Left ventricle myocardium inferior (tissue), 1 donor: ENCODE measurements at places on chromosomes 5 and 9. TPM values are rescaled to one million over a fixed set of nuclear protein-coding genes. Genes with fewer than 3 reads are reported as not detected.

Gene SOWAHA
- total RNA-seq = not detected

Gene TRIM23
- 19.1 TPM for total RNA-seq

DNA sequence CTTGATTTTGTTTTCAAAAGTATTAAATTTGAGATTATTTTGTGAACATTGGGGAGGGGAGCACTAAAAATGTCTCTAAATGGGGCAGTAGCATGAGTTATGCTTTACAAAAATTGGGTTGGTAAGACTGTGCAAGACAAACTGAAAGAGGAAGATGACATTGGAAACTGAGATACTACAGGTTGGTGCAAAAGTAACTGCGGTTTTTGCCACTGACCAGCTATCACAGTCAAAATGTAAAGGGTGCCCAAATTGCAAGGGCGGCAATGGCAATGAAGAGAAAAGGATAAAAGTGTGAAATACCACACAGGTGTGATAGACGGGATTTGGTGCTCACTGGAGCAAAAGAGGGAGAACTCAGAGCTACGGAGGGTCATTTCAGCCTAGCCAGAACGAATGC lies 124.0 kb downstream of the FANCC start:
- H3K27ac ChIP-seq = no peak overlapping the region
- no peaks in the 10 kb centered on the region for H3K36me3 ChIP-seq
- H3K4me3 ChIP-seq = no peak overlapping the region
- DNase-seq = no peak

Gene SNCAIP
- total RNA-seq = 1.4 TPM

Gene CCL27
- total RNA-seq = 0.41 TPM

DNA sequence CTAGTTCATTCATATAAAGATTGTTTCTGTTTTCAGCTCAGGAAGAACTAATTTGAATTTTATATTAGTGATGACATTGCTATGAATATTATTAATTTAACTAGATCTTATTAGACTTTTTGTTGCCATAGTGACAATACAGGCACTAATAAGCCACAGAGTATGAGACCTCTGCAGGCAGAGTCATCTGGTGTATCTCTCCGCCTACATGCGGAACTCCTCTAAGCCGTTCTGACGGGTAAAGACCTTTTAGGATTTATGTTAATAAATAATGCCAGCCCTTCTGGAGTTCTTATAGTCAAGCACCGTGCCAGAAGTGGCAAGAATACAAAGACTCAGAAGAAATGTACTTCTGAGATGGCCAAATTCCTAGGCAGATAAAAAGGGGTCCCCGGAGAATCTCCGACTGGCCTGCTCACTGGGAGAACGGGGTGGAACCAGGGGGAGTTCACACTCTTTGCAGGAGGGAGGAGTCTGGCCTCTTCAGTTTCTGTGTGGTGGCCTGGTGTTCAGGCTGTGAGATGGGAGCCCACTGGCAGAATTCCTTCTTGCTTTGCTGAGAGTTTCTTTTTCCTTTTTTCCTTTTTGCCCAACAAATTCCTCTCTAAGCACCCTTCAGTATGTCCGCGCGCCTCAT lies 85.1 kb upstream of the IL12B start:
- no peaks in the 10 kb centered on the region for H3K27me3 ChIP-seq
- no peak overlapping the region for H3K27ac ChIP-seq

DNA sequence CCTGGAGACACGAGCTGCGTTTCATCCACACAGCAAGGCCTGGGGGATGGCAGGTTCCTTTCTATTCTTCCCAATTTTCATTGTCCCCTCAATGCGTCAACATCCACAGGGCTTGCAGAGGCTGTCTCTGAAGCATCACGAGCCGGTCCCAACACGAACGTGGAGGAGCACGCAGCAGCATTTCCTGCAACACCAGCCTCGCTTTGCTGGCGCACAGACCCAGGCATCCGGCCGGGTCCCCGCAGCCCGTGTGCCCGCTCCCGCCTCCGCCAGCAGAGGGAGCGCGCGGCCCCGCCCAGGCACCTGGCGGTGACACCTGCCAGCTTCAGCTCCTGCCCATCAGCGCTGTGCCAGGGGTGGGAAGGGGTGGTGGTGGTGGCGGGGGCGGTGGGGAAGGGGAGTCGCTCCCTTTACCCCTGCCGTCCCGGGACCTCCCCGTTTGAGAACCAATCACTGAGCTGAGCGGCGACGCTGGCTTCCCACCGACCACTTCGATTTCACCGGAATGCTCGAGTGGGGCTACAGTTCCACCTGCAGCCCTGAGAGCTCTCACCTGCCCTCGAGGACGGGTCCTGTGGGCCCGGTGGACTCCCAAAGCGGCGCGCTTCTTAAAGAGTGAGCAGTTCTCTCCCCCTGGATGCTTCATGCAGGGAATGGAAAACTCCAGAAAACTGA lies 464.5 kb downstream of the ICE1 start:
- no peaks in the 10 kb centered on the region for H3K36me3 ChIP-seq
- H3K4me3 ChIP-seq = no peak overlapping the region
- H3K27me3 ChIP-seq = peaks cover 30% of the 10 kb centered on the region
- H3K4me1 ChIP-seq = no peaks in the 10 kb centered on the region
- H3K27ac ChIP-seq = no peak overlapping the region

GRCh38 chr5:36763454-36763853 lies 113.1 kb upstream of the NIPBL start:
- no peaks in the 10 kb centered on the region for H3K36me3 ChIP-seq
- H3K27me3 ChIP-seq = peaks cover 8% of the 10 kb centered on the region
- DNase-seq = no peak
- no peaks in the 10 kb centered on the region for H3K4me1 ChIP-seq
- no peak overlapping the region for H3K4me3 ChIP-seq
- H3K27ac ChIP-seq = no peak overlapping the region

Gene PCA3
- not detected for total RNA-seq

DNA sequence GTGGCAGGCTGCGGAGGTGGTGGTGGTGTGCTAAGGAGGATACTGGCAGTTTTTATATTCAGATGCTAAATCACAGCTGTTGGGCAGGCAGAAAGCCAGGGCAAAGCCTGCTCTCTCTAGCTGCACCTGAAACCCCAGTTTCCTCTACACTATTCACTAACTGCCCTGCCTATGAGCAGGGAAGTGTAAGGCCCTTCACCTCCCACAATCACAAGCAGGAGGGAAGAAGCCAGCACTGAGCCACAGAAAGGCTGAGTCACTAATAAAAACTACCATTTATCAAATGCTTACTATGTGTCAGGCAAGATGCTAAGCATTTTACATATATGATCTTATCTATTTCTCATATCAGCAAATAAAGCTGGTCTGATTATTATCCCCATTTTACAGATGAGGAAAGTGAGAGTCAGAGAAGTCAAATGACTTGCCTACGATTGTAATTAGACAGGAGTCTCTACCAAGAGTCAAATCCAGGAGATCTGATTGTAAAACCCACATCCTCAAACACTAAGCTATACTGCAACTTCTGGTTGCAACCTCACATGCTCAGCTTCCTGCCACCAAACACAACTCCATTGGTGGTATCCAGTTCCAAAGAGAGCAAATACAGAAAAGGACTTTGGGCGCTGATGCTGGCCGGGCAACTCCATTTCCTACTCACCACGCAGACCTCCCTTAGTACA lies 17.7 kb upstream of the IL6ST start:
- no peaks in the 10 kb centered on the region for H3K36me3 ChIP-seq

DNA sequence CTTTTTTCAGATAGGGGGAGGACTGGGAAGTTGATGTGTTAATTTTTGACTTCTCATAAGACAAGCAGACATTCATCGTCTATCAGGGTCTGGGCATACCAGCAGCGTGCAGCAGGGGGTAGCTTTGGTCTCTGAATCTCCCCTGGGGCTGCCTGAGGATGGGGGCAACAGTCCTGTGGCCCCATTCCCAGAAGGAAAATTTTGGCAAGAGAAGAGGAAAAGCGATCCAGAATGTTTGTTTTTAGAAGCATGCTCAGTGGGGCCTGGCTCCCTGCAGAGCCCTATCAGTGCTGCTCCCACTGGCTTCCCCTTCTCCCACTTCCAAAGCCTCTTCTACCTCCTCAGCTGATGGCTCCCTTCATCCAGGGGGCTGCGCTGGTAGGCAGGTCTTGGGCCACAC lies 194.8 kb upstream of the IL12B start:
- H3K27ac ChIP-seq = no peak overlapping the region
- DNase-seq = no peak
- H3K4me3 ChIP-seq = no peak overlapping the region
- no peaks in the 10 kb centered on the region for H3K27me3 ChIP-seq
- H3K36me3 ChIP-seq = no peaks in the 10 kb centered on the region
- H3K4me1 ChIP-seq = peaks cover 7% of the 10 kb centered on the region

DNA sequence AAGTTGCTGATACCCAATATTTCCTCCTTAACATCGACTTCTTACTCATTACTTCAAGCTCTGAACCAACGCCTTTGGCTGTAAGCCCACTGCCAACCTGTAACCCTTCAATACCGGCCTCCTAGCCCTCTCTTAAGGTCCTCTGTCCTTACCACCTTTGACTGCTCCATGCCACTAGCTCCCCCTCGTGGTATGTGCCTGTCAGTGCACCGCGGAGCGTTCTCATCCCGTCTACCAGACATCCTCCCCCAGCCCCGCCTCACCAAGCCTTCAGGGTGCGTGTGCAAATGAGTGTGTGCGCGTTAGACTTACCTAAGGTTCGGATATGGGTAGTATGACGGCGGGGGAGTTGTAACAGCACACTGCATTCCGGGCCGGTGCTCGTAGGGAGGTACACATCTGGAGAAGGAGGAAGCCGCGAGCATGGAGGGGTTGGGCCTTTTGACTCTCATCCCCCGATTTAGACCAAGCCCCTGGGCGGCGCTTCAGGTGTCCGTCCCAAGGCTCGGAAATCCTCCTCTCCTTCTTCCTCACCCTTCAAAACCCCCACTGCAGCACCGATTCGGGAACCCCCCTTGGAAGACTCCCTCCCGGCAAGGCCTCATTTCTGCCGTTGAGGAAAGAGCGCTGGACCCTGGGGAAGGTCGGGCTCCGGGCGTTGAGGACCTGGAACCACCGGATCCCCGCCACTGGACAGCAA lies 2.8 kb upstream of the MYORG start:
- peak overlapping the region; percentile 81 for H3K4me3 ChIP-seq
- H3K27me3 ChIP-seq = no peaks in the 10 kb centered on the region
- peaks cover 59% of the 10 kb centered on the region for H3K4me1 ChIP-seq
- H3K27ac ChIP-seq = peak overlapping the region; percentile 88

- peaks cover 6% of the 10 kb centered on the region for H3K27me3 ChIP-seq
- H3K36me3 ChIP-seq = no peaks in the 10 kb centered on the region
- H3K27ac ChIP-seq = no peak overlapping the region
- no peak overlapping the region for H3K4me3 ChIP-seq
Measured at GRCh38 chr9:90088434-90088833, 483.6 kb downstream of the GADD45G start.

DNA sequence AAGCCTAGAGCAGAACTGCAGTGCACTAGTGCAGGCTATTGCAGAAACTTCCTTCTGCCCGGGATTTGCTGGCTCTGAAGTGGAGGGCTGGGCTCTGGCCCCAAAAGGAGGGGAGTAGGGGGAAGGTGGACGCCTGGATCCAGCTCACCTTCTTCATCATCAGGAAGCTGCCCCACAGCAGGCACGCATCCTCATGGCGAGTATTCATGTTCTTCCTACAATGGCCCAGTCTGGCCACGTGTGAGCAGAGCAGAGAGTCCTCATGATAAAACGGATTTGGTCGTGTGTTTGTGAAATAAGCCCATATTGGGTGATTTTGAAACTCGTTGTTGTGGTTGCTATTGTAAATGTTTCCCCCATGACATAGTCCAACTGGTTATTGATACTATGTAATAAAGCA lies 8.2 kb upstream of the GLIPR2 start:
- no peaks in the 10 kb centered on the region for H3K27me3 ChIP-seq
- H3K4me1 ChIP-seq = no peaks in the 10 kb centered on the region
- peaks cover 3% of the 10 kb centered on the region for H3K36me3 ChIP-seq
- no peak for DNase-seq

- peaks cover 53% of the 10 kb centered on the region for H3K4me1 ChIP-seq
- H3K27me3 ChIP-seq = no peaks in the 10 kb centered on the region
- no peaks in the 10 kb centered on the region for H3K36me3 ChIP-seq
- H3K4me3 ChIP-seq = peak overlapping the region; percentile 70
- H3K27ac ChIP-seq = peak overlapping the region; percentile 97
Measured at GRCh38 chr5:81232464-81233079, 550 bp upstream of the CKMT2 start.

DNA sequence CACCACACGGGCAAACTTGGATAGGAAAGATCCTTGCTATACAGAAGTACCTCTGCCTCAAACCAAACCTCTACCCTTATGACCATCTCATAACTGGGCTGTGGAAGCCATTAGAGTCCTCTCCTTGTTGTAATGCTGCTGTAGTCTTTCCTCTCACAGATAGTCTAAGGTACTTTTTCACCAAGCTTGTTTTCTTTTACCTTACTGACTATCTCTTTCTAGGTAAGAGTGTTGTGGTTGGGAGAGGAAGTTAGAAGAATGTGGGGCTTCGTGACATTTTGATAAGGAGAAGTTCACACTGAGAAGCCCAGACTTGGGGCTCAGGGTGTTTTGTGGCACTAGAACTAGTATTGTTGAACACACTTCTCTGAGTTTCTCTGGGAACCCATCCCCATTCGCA lies 8.9 kb downstream of the CFAP95 start:
- no peaks in the 10 kb centered on the region for H3K36me3 ChIP-seq
- no peaks in the 10 kb centered on the region for H3K27me3 ChIP-seq
- H3K4me3 ChIP-seq = no peak overlapping the region
- no peak overlapping the region for H3K27ac ChIP-seq
- no peaks in the 10 kb centered on the region for H3K4me1 ChIP-seq
- DNase-seq = no peak

GRCh38 chr5:120564013-120564412 lies 99.9 kb downstream of the PRR16 start:
- no peaks in the 10 kb centered on the region for H3K36me3 ChIP-seq
- H3K4me3 ChIP-seq = no peak overlapping the region
- no peaks in the 10 kb centered on the region for H3K27me3 ChIP-seq
- no peak overlapping the region for H3K27ac ChIP-seq
- DNase-seq = no peak

DNA sequence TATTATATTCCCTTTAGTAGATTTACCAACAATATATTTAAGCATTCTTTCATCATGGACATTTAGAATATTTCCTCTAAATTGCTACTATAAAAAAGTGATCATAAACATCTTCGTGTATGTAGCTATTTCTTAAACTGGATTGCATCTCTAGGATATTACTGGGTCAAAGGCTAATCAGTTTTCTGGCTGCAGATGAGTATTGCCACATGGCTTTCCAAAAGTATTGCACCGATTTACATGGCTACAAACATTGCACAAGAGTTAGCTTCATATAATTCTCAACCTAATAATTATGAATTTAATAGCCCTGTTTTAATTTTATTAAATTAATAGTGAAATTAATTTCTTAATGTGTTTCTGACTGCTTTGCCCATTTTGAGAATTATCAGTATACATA lies 183.4 kb downstream of the DMRT2 start:
- H3K27me3 ChIP-seq = no peaks in the 10 kb centered on the region
- H3K36me3 ChIP-seq = no peaks in the 10 kb centered on the region
- H3K4me3 ChIP-seq = no peak overlapping the region

DNA sequence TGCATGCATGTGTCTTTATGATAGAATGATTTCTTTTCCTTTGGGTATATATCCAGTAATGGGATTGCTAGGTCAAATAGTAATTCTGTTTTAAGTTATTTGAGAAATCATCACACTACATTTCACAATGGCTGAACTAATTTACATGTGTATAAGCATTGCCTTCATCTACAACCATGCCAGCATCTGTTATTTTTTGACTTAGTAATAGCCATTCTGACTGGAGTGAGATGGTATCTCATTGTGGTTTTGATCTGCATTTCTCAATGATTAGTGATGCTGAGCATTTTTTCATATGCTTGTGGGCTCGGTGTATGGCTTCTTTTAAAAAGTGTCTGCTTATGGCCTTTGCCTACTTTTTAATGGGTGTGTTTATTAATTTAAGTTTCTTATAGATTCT lies 102.3 kb upstream of the CCDC112 start:
- no peaks in the 10 kb centered on the region for H3K27me3 ChIP-seq
- no peak overlapping the region for H3K4me3 ChIP-seq
- no peak for DNase-seq
- no peaks in the 10 kb centered on the region for H3K36me3 ChIP-seq
- H3K27ac ChIP-seq = no peak overlapping the region

Gene ARHGEF37
- total RNA-seq = 22.8 TPM

Gene MGAT1
- total RNA-seq = 60.4 TPM
